ENCODE measurements at places on chromosomes 3 and 15.

- DNase-seq = no peak
These were observed 4.9 kb downstream of the ABHD17C start for GRCh38 chr15:80699981-80700380.

- no peak for DNase-seq
These were observed 36.9 kb downstream of the NCK1 start for GRCh38 chr3:136898954-136899353.

DNA sequence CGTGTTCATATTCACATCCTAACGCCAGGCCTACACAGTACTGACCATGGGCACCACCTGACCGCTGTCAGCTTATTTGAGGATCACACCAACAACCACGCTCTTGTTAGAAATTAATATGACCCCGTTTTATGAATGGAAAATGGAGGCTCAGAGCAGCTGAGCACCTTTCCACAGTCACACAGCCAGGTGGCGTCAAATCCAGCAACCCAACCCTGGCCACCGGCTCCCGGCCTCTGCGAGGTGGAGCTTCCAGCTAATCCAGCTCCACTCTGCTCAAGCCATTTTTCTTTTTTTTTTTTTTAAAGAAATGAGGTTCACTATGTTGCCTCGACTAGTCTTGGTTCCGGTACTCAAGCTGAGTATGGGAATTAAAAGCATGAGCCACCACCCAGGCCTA lies 41.3 kb downstream of the RPN1 start:
- no peak for DNase-seq

DNA sequence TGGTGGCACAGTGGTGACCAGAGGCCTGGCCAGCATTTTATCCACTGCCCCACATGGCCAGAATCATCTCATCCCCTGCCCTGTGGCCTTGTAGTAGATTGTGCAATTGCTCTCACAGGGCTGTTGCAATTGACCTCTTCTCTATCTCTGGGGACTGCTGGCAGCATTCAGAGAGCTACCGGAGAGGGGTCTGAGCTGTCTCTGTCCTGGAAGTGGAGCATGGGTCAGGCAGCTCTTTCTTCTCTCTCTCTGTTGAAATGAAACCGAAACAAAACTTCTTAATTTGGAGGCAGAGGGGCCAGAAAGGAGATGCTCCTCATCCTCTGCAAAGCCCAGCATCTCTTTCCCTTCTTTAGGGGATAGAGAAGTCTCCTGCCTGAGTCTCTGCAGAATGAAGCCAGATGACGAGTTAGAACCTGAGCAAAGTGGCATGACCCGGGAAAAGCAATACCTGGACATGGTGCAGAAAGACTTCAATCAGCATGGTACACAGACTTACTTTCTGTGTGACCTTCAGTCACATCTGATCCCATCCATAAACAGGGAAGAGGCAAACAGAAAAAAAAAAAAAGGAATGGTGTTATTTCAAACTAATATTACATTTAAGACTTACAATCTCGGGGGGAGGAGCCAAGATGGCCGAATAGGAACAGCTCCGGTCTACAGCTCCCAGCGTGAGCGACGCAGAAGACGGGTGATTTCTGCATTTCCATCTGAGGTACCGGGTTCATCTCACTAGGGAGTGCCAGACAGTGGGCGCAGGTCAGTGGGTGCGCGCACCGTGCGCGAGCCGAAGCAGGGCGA lies 144.5 kb upstream of the BCL6 start:
- peak; percentile 12 for DNase-seq

DNA sequence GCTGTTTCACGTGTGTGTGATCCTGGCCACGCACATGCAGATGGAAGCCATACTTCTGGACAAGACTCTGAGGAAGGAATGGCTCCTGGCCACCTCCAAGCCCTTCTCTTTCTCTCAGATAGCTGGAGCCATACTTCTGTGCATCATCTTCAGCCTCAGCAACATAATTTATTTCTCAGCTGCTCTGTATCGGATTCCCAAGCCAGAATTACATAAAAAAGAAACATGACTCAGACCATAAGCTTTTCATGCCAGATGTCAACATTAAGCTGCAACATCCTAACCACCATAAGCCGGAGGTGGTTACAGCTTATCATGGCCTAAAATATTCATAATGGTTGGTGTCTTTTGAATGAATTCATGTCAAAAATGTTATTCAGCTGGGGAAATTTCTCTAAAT lies 10.6 kb upstream of the KIF23 start:
- DNase-seq = no peak

DNA sequence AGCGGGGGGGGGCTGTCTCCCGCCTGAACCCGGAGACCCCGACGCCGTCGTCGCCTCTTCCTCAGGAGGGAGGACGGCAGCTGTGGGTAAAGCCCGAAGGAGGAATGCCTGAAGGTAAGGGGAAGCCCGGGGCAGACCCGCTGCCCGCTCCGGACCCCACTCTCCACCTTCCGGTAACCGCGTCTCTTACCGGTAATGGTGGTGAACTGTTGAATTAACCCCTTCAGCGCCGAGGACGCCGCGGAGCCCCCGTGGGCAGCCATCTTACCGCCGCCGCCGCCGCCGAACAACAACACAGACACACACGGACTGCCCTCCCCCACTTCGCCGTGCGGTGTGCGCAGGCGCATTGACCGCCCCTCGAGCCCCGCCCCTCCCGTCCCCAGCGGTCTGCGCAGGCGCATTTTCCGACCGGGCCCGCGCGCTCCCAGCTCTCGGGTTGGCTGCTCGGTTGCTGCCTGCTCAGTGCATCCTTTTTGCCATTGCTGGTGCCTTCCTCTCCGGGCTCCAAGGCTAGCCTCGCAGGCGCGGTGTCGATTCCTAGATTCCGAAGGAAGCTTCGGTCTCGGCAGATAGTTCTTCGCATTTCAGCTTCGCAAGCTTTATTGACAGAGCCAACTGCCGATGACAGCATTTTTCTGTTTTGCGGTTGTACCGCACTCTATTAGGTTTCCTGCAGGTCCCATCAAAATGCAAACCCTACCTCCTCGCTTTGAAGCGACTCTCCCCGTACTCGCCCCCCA lies at the start of gene UBXN7:
Gene UBXN7, minus strand, starts transcription at position 291 of the 743 bp plus-strand sequence. Its CDS starts 28 bp downstream, at position 263.
- peak; percentile 93 for DNase-seq

- no peak for DNase-seq
These were observed 54.7 kb downstream of the CMTM6 start for GRCh38 chr3:32447865-32448400.

DNA sequence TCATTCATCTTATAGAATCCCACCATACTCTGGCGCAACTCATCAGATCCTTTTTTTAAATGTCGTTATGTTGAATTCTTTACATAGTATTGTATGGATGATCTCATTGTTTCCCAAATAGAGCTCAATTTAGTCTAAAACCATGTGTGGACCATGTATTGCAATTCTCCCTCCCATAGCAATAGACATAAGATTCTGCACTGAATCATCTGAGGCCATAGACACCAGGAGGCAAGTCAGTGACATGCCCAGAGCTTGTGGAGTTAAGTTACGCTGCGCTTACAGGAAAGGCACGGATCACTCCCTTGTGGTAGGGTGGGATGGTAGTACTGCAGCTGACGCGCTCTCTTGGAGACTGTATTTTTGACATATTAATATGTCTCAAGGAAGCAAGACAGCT lies 211.0 kb downstream of the GABRB3 start:
- no peak for DNase-seq

DNA sequence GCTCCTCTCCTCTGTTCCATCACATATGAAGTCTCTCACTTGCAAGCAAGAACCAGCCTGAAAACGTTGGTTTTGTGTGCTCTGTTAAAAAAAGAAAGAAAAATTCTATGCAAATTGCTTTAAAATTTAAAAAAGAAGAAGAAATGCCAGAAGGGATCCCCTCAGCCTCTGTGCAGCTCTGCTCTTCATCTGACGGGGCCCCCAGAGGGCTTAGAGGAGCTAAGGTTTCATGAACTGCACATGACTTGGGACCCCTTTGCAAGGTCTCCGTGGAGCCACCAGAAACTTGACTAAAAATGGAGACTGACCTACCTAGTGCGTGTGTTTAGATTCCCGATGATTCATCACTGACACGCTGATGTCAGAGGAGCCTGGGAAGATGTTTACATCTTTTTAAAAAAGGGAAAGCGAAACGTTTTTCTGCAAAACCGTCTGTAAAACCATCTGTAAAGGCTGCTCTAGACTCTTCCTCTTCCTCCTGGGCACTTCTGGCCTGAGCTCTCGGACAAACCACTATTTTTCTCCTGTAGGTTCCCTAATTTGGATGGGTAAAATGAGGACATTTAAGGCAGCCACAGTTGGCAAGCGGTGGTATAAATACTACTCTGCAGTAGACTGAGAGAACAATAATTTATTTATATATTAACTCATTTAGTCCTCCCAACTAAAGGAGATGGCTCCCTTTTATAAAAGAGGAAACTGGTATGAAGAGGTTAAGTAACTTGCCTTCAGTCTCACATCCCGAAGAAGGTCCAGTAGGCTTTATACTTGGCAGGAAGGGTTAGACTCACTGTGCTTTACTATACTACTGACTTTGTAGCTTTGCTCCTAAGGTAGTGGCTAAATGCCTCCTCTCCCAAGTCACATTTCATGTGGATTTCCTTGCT lies 67.2 kb upstream of the POLG start:
- no peak for DNase-seq

- peak; percentile 59 for DNase-seq
These were observed 19.5 kb downstream of the NFKBIZ start for GRCh38 chr3:101868534-101869464.

DNA sequence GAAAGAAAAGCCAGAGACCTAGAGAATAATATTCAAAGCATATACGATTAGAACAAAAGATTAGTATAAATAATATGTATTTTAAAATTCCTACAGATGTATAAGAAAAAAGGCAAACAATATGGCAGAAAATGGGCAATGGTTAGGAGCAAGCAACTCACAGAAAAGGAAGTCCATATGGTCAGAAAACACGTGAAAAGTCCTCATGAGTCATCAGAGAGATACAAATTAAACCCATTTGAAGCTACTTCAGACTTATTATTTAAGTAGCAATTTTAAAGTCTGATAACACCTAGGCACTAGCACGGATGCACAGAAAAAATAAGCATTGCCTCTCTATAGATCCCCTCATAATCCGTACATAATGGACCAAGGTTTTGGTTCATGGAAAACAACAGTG lies 25.6 kb downstream of the SLC7A14 start:
- DNase-seq = no peak

- no peak for DNase-seq
These were observed 185.9 kb downstream of the SUCLG2 start for GRCh38 chr3:67468511-67468910.

GRCh38 chr15:90219421-90220141 lies 14.2 kb downstream of the CIB1 start:
- DNase-seq = no peak

DNA sequence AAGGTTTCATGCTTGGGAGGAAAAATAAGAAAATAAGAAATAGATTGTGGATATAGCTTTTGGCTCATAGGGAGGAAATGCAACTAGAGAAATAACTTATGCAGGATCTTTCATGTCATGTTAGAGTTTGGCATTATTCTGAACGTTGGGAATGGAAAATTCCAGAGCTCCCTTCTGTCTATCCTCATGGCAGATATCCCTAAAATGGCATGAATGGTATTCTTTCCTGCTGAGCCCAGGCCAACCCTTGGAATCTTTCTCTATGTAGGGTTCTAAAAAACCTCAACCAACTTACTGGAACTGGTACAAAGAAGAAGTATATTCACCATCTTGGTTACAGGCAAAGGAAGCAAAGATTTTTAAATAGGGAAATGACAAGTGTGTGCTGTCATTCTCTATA lies 212.5 kb downstream of the CHST2 start:
- DNase-seq = no peak

DNA sequence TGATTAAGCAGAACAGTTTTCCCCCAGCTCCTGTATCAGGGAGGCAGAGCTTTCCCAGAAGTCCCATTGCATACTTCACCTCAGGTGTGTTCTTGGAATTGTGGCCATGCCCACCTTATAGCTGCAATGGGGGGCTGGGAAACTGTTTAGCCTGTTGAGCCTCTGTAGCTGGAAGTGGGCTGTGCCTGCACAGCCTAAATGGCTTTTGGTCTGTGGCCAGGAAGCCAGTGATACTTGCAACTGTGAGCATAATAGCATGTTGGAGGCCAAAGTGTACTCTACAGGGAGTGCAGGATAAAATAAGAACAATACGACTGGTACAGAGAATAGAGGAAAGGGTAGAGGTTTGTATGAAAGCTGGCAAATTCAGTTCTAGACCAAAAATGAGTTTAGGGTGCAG lies 248.5 kb downstream of the PTPRG start:
- DNase-seq = no peak

GRCh38 chr3:194265505-194265892 lies 85.6 kb downstream of the CPN2 start:
- DNase-seq = no peak

- no peak for DNase-seq
These were observed 174.6 kb downstream of the AKAP13 start for GRCh38 chr15:85554852-85555521.

- no peak for DNase-seq
These were observed 22.6 kb upstream of the TPRG1 start for GRCh38 chr3:189149203-189149602.

- no peak for DNase-seq
These were observed 98.7 kb downstream of the CCNL1 start for GRCh38 chr3:157061265-157061664.

DNA sequence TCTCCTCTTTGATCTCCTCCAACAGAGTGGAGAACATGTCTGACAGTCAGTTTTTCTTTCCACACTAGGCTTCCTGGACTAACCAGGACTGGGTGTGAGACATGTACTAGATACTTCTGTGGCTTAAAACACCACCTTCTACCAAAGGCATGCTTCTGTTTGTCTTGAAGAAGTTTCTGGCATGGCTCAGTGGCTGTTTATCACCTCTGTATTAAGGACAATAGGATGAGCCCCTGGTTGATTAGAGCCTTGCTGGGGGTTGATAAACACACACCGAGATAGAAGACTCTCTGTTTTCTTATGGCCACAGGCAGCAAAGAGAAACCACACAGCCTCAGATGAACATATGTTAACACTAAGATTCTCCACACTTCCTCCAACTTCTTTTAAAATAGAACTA lies 40.5 kb downstream of the SV2B start:
- no peak for DNase-seq

DNA sequence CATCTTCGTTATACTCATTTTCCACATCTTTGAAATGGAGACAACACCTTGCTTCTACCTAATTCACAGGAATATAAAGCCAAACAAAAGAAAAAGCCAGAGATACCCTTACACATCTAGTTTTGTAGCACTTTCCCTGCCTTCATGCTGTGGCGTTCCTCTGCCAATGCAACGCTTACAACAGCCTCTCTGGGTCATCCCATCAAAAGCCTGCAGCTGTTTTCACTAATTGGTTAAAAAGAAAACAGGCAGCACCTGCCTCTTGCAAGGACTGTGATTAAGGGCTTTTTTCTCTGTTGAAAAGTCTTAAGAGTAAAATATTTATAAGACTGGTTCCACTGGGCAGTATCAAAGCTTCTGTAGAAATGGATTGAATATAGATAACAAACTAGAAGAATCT lies 120.3 kb downstream of the FMN1 start:
- DNase-seq = no peak

GRCh38 chr3:187186801-187187421 lies 10.4 kb upstream of the RTP1 start:
- DNase-seq = peak; percentile 48
